ENCODE measurements at places on chromosomes 16 and 17.
A peak's percentile ranks its signal among the peaks of the same experiment; 100 is the strongest.

DNA sequence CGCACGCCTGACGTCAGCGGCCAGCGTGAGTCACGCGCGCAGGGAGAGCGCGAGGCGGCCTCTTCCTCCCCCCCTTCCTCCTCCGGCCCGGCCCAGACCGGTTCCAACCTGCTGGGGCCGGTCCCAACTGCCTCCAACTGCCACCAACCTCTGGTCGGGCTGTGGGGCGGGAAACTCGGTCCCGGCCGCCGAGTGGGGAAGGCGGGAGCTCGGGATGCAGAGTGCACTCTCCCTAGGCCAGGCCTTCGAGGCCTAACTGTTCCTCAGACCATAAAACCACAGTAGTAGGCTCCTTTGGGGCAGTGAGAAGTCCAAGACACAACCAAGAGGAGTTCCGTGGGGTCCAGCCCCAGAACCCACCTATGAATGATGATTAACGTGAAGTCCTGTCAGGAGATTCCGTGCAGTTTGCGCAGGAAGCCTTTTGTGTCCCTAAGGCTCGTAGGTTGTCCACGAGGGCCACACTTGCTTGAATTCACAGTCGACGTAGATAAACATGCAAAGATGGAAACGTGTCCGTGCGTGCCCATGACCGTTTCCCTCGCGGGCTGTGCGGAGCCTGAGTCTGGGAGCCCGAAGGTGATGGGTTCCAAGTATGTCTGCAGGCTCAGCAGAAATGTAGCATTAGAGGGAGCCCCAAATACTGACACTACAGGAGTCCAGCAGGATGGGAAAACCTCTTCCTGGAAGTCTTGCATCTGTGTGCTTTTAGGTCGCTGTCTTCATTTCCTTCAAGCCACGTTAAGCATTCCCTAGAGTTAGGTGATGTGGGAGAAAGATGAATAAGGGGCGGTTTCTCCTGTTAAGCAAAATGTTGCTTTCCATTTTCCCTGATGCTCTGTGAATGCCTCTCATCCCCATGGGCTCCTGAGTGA is 647 bp downstream of the UNK start:
- peak; percentile 93 for DNase-seq

GRCh38 chr16:88310796-88311605 is 71.8 kb upstream of the ZNF469 start:
- DNase-seq: no peak

DNA sequence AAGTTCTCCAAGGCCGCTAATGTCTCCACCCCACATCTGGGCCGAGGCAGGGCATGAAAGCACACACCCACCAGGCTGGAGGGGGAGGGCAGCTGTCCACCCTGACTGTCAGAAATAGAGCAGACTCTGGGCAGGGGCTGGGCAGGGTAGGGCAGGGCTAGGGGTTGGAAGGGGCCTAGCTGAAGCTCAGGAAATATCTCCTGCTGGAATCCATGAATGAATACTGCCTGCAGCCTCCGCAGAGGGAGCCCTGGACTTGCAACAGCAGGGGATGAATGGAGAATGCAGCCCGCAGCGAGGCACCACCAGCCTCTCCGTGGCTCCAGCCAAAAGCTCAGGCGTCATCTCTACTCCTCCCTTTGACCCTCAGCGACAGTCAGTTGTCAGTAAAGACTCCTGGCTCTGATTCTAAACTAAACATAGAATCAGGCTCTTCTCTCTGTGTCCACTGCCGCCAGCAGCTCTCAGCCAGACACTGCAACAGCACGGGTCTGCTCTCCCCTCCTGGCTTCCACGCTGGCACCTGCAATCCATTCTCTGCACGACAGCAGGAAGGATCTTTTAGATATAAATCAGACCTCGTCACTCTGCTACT is 23.9 kb upstream of the NGFR start:
- DNase-seq: no peak

GRCh38 chr17:70365091-70365583 is 195.8 kb downstream of the KCNJ2 start:
- DNase-seq: no peak

GRCh38 chr16:47734081-47734857 is 273.1 kb downstream of the PHKB start:
- DNase-seq: no peak

DNA sequence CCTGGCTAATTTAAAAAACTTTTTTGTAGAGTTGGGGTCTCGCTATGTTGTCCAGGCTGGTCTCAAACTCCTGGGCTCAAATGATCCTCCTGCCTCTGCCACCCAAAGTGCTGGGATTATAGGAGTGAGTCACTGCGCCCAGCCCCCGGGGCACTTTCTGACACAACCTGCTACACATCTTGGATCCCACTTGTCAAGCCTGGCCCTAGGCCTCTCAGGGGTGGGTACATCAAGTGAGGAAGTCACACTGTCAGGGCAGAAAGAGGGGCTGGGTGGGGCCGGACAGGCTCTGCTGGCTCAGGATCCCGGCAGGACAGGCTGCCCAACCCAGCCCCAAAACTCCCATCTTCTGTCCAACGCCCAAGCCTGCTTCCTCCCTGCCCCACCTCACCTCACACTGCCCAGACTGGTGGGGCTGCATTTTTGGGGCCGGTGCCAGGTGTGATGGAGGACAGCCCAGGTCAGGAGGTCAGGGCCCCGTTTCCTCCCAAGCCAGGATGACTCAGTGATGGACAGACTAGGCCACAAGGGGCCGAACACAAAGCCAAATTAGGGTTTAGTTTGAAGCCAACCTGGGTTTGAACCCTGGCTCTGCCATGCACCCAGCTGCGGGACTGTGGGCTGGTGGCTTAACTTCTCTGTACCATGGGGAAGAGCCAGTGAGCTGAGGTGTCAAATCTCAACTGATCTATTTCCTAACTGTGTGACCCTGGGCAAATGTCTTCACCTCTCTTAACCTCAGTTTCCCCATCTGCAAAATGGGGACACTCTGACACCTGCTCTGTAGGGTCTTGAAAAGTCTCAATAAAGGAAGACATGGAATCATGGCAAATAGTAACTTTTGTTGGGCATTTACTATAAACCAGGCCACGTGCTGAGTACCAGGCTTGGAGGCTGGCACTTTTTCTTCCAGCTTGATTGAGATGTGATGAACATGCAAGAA is 8.9 kb upstream of the PPL start:
- no peak for DNase-seq

- DNase-seq: no peak
Observed at GRCh38 chr16:77868478-77868877, 80.1 kb downstream of the VAT1L start.

Data from NCI-H2081 (cell line).